Stimulated activated CD8-positive, alpha-beta memory T cell treated with anti-CD3 and anti-CD28 coated beads, Interleukin-2, amount 100 ng/mL, for 1 hour (primary cell): ENCODE measurements at places on chromosomes 6 and 20.
A peak's percentile ranks its signal among the peaks of the same experiment; 100 is the strongest.

GRCh38 chr6:158780988-158781691 lies 38.0 kb downstream of the EZR start:
- no peak for DNase-seq

DNA sequence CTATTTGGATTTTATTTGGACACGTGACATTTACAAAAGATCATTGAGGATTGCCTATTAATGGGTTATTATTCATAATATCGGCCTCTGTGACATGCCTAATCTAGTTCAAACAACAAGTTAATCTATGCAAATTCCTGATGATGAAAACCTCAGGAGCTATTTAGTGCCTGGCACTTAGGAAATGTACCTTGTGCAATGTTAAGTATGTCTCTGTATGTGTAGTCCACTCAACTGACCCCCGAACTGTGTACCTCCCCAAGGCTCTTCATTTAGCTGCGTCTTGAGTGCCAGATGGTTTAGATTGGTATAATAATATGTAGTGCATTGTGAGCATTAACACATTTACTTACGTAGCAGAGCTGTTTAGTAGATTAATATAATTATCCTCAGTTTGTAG lies 6.9 kb downstream of the LAMA2 start:
- no peak for DNase-seq

DNA sequence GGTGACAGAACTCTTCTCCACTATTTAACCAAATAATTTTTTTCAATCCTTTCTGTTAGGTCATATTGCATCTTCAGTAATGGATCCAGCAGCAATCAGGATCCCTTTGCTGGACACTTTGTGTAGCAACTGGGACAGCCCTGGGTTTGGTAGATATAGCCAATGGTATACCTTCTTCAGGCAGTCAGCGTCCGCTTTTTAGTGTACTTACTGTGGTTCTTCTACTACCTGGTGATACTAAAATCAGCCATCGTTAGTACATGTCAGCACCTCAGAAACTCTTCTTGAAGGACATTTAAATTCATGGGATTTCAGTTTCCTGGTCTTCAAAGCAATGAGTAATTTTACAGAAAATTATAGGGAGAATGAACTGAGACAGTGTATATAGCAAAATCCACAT lies 93.5 kb downstream of the ADGRG6 start:
- no peak for DNase-seq

- DNase-seq = no peak
Observed at GRCh38 chr6:8578006-8578405, 142.7 kb upstream of the SLC35B3 start.

GRCh38 chr20:45704969-45705637 lies at the start of gene WFDC10B:
Gene WFDC10B, minus strand, starts transcription at chr20:45705019. Its CDS starts 19,027 bp downstream, at chr20:45685992.
- no peak for DNase-seq

DNA sequence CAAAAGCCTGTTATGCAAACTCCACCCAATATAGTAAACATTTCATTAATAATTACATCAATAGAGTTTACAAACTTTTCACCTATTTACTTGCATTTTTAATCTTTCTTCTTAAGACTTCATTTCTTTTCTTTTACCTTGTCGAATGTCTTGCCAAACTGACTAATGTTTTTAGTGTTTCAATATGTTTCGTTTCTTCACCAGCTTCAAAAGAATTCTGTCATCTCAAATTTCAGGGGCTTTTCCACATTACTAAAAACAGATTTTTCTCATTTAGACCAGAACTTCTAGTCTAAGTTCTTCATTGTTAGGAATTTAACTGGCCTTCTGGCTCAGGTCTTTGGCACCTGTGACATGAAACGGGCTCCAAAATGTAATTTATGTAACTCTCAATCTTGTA lies 196.5 kb downstream of the ARHGAP18 start:
- no peak for DNase-seq

GRCh38 chr20:57589728-57590484 lies 29.0 kb downstream of the PCK1 start:
- no peak for DNase-seq

GRCh38 chr6:152206072-152206818 lies 398.8 kb downstream of the ESR1 start:
- DNase-seq = peak; percentile 3

GRCh38 chr6:146028851-146029572 lies at the start of gene GRM1:
Gene GRM1, plus strand, starts transcription at chr6:146029062. Its CDS starts 456 bp downstream, at chr6:146029518.
- no peak for DNase-seq

- DNase-seq = no peak
Observed at GRCh38 chr6:5457983-5458683, 196.8 kb downstream of the FARS2 start.

GRCh38 chr20:41534170-41534569 lies 84.0 kb downstream of the CHD6 start:
- no peak for DNase-seq

GRCh38 chr20:20743511-20744169 lies 31.2 kb upstream of the RALGAPA2 start:
- DNase-seq = no peak

DNA sequence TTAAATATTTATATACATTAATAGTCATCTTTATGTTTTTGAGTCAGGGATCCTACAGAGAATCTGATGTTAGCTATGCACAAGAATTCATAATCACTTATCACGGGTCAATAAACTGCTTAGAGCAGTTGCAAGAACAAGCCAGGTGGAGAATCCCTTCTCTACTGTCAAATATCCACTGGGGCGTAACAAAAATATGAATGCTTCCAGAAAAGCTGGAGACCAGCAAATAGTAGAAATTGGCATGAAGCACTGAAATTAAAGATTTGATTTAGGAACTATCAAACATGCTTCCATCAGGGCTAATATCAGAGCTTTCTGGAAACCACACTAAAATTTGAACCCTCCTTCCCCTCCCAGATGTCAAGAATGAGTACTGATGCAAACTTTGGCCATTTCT lies 37.3 kb downstream of the ADGRG6 start:
- DNase-seq = no peak
